ENCODE measurements at places on chromosomes 16 and 17. TPM values are rescaled to one million over a fixed set of nuclear protein-coding genes. Genes with fewer than 3 reads are reported as not detected.
A peak's percentile ranks its signal among the peaks of the same experiment; 100 is the strongest.

- peak; percentile 79 for DNase-seq
Measured at GRCh38 chr17:50272711-50273653, 1.3 kb upstream of the TMEM92 start.

SPATA32 gene
- not detected for polyA plus RNA-seq

DNA sequence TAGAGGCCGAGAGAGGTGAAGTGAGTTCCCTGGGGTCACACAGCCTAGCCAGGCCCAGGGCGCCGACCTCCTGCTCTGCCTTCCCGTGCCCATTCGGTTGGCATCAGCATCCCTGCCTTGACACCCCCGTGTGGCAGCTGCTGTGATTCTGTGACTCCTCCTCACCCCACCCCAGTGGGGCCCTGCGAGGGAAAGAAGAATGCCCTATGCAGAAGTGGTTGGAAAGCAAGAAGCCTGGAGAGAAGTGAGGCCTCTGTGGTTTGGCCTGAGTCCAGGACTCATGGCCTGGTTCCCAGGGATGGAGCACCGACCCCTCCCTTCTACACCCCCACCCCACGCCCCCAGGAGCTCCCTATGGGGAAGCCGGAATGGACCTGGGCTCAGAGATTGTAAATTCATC lies 296.2 kb downstream of the SEC14L1 start:
- DNase-seq, result peak; percentile 82

GRCh38 chr17:81712468-81713003 lies 452 bp downstream of the SLC25A10 start:
- no peak for DNase-seq

GRCh38 chr17:16900288-16900882 lies 71.5 kb downstream of the TNFRSF13B start:
- no peak for DNase-seq

DNA sequence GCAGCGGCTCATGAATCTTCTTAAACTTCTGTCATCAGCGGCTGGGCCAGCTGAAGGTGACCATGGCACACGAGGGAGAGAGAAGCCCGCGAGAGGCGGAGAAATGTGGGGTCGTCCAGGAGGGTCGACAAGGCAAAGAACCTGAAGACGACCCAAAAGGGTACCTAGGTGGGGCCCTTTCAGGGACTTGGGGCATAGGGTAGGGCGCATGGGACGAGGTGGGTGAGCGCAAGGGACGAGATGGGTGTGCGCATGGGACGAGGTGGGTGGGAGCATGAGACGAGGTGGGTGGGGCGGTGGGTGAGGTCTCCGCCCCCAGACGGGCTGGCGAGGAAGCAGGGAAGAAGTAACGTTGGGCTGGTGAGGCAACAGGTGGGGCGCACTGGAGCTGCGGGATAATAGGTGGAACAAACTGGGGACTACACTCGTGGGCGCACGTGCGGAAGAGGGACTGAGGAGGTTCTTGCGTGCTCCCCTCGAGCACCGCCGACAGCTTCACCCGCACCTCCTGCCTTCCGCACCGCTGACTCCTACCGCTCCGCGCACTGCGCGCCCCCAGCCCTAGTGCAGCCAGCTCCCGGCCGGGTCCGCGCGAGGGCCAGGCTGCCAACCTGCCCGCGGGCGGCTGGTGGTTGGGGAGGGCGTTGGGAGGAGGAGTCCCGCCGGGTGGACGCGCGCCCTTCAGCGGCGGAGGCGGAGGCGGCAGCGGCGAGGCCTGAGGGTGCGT lies 23.2 kb upstream of the CRYM start:
- DNase-seq, result peak; percentile 34

APOH gene
- 19.8 TPM for polyA plus RNA-seq

- no peak for DNase-seq
Measured at GRCh38 chr17:2898255-2898926, 102.2 kb downstream of the RAP1GAP2 start.

DNA sequence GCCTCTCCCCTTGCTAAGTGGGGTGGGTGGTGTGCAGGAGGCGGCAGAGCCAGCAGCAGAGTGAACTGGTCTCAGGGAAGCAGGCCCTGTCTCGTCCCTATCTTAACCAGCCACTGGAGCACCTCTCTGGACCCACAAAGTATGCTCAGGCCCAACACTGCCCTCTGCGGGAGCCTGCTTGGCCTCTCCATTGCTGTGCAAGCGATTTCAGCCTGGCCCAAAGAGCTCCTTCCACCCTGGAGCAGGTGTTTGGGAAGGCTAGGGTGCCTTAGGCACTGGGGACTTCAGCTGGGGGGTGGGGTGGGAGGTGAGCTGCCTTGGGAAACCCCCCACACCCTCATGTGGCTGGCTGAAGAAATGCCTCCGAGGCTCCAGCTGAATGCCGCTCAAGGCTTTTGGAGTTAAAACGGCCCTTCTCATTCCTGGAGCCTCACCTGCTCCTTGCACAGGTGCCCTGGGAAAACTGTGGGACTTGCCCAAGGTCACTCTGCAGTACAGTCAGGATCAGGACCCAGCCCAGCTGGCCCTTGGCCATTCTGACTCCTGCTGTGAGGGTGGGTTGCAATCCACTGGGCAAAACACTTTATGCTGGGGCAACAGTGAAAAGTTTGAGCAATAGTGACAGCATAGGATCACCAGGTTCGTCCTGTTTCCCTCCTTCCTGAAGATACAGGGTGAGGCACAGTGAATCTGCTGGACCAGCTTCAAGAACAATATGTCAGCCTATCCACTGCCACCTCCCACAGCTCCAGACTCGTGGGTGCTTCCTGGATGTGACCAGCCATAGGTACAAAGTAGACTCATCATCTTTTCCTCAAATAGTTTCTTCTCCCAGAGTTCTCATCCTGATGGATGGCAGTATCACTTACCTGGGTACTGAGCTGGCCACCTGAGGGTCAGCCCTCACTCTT lies 5.9 kb upstream of the UBE2O start:
- no peak for DNase-seq

GRCh38 chr16:9666834-9667480 lies 515.3 kb downstream of the GRIN2A start:
- DNase-seq, result no peak

GRCh38 chr17:4236456-4236855 lies 27.3 kb downstream of the ANKFY1 start:
- no peak for DNase-seq

DNA sequence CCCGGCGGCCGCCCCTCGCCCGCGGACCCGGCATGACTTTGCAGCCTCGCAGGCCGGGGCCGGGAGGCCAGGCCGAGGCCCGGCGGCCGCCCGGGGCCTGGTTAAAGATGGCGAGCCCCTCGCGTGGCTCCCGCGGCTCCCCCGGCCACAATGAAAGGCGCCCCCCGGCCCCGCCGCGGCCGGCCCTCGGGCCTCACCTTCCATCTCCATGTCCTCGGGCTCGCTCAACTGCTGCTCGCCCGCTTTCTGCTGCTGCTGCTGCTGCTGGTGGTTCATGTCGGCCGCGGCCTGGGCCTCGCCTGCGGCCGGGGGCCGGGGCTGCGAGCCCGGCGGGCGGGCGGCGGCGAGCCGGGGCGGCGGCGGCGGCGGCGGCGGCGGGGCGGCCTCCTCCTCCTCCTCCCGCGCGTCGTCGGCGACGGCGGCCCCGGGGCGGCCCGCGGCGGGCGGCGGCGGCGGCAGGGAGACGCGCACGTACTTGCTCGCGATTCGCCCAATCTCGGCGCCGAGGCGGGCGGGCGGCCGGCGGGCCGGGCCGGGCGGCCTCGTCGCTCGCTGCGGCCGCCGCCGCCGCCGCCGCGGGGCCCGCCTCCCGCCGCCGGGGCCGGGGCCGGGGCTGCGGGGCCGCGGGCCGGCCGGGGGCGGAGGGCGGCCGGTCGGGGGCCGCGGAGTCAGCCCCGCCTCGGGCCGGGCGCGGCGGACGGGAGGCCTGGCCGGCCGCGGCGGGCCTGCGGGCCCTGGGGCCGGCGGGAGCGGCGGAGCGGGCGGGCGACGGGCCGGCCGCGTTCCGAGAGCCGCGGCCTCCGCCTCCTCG lies 491 bp downstream of the USP7 start:
- DNase-seq, result no peak

EPX gene
- 0.25 TPM for polyA plus RNA-seq

- peak; percentile 30 for DNase-seq
Measured at GRCh38 chr17:35051579-35052240, 11.8 kb downstream of the RFFL start.

CCL16 gene
- polyA plus RNA-seq, result 0.54 TPM

- DNase-seq, result no peak
Measured at GRCh38 chr16:22318690-22319358, 21.6 kb downstream of the POLR3E start.

GRCh38 chr17:49952209-49952911 lies 16.6 kb upstream of the DLX4 start:
- peak; percentile 45 for DNase-seq

DNA sequence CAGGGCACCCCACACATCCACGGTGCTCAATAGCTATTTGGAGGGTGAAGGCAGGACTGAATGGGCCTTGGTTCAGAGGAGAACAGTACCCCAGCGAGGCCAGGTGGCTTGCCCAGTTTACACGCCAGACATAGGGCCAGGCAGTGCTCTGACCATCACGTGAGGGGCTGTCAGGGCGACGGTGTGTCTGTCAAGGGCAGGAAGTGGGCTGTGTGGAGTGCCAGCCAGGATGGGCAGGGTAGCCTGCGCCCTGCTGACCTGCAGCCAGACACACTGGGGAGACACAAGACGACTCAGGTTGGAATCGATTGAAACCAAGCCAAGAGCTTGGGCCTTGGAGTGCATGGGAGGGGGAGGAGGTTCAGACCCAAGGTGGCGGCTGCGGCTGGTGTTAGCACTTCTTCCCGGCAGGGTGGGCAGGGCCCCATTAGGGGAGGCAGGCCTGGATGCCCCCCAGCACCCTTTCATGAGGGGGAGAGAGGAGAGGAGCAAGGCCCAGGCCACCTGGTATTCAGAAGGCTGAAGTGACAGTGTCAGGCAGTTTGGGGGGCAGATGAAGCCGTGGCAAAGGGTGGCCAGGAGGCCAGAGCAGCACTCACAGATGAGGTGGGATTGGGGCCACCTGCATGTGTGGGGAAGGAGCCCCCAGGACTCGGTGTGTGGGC lies 68.2 kb downstream of the SREBF1 start:
- DNase-seq, result no peak

GRCh38 chr17:42917236-42917603 lies 16.6 kb downstream of the G6PC1 start:
- DNase-seq, result no peak

IL17C gene
- not detected for polyA plus RNA-seq

CDH1 gene
- polyA plus RNA-seq, result 1.6 TPM

KRT16 gene
- not detected for polyA plus RNA-seq

DNA sequence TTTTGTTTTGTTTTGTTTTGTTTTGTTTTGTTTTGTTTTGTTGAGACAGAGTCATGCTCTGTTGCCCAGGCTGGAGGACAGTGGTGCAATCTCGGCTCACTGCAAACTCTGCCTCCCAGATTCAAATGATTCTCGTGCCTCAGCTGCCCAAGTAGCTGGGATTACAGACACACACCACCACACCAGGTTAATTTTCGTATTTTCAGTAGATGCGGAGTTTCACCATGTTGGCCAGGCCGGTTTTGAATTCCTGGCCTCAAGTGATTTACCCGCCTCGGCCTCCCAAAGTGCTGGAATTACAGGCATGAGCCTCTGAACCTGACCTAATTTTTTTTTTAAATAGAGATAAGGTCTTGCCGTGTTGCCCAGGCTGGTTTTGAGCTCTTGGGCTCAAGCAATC lies 46.5 kb downstream of the CACNG3 start:
- no peak for DNase-seq

DNA sequence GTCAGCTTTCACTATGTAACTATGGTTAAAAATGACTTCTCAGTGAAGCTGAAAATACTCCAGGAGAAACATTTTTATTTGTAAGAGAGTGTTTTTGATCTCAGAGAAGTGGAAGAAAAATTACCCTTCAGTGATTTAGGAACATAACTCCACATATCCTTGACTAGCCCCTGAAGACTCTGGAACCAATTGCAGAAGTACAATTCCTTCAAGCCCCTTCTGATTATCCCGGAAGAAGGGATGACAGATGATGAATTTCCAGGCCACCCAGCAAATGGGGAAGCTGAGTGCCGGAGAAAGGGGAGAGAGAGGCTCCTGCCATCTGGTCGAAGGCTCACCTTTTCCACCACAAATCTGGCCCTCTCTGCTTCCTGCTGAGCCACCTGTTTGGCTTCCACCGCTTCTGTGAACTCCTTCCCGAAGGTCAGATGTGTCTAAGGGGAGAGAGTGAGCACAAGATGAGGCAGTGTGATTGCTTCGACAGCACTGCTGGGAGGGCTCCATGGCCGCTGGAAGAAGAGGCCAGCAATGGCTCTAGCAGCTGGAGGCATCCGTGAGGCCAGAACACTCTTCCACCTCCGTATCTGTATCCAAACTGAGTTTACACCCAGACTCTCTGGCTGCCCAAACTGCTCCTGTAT lies 8.1 kb downstream of the PHB1 start:
- peak; percentile 57 for DNase-seq

DNA sequence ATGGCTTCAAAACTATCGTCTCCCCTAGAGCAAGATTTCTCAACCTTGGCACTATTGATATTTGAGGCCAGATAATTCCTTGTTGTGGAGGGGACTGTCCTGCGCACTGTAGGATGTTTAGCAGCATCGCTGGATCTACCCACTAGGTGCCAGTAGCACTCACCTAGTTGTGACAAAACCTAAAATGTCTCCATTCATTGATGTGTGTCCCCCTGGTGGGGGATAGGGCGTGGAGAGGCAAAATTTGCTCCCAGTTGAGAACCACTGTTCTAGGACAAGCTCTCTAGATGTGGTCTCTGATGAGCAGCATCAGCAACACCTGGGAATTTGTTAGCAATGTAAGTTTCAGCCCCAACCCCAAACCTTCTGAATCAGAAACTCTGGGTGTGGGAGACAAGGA lies 259.0 kb downstream of the XYLT1 start:
- DNase-seq, result no peak

DNA sequence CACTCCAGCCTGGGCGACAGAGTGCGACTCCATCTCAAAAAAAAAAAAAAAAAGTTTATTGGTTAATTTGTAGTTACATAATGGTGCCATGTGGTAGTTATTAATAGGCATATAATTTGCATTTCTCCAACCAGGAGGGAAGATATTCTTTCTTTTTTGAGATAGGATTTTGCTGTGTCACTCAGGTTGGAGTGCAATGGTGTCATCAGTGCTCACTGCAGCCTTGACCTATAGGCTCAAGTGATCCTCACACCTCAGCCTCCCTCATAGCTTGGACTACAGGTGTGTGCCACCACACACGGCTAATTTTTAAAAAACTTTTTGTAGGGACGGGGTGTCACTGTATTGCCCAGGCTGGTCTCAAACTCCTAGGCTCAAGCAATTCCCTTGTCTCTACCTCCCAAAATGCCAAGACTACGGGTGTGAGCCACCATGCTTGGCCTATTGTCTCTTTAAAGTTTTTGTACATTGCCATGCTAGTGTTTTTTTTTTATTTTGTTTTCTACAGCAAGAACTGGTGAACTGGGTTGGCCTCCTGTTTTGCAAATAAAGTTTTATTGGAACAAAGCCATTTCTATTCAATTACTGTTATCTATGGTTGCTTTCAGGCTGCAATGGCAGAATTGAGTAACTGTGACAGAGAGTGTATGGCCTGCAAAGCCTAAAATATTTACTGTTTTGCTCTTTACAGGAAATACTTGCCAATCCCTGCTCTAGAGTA lies 11.9 kb downstream of the SNX29 start:
- no peak for DNase-seq

GRCh38 chr17:48357779-48358602 lies 72.0 kb downstream of the SKAP1 start:
- no peak for DNase-seq

Data from muscle of arm (tissue), 14 donors.